ENCODE measurements at places on chromosomes 7 and 10. TPM values are rescaled to one million over a fixed set of nuclear protein-coding genes. Genes with fewer than 3 reads are reported as not detected.

DNA sequence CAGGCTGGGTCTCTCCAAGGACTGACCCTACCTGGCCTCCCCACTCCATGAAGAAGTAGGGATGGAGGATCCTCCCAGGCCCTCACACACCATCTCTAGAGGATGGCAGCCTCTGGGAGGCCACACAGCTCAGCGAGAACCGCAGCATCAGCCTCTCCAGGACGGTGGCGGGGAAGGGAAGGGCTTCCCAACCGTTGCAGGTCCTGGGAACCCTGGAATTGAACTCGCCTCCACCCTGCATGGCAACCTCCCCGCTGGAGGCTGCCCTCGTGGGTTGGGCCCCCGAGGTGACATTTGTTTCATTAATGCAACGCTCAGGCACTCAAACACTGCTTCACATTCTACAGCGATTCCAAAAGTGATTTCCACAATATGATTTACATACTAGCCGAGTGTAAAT lies 58.5 kb downstream of the EBF3 start:
- DNase-seq, result no peak

DNA sequence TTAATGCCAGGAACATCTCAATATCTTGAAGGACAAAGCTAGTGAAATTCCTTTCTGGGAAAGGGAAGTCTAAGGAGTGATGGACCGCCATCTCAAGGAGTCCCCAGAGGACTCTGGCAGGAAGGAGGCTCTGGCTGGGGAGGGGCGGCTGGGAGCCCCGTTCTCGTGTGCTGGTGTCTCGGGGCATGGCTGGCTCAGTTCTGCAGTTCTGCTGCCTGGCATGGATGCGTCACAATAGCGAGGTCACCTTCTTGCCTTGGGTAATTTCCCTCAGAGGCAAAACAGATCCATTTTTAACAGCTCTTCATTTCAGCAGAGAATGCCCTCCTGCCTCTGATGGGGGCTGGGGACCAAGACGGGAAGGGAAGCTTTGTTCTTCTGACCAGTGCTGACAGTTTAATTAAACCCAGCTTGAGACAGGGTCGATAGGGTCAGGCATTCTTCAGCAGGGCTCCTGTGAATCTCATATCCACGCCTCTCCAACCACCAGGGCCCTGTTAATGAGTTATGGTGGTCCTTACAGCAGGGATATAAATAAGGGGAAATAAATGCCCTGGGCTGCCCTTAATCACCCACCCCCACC lies 35.7 kb downstream of the SLIT1 start:
- no peak for DNase-seq

GRCh38 chr10:1050554-1050953 lies 1.6 kb upstream of the IDI1 start:
- no peak for DNase-seq

DPYSL4 gene
- polyA plus RNA-seq, result not detected

SPDYE2B gene
- not detected for polyA plus RNA-seq

All from naive B cell (primary cell).